SHP77 (cell line): ENCODE measurements at places on chromosomes 7 and 10.

DNA sequence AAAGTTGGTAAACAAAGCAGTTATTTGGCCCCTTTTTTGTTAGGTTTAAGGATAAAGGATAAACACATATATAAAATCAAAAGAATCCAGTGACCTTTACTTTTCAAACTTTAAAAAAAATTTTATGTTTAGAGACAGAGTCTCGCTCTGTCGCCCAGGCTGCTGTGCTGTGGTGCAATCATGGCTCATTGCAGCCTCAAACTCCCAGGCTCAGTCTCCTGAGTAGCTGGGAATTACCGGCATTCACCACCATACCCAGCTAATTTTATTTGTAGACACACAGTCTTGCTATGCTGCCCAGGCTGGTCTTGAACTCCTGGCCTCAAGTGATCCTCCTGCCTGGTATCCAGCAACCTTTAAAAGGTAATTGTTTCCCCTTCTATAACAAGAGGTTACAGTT, 31.3 kb downstream of the GNA12 start:
- DNase-seq = no peak

DNA sequence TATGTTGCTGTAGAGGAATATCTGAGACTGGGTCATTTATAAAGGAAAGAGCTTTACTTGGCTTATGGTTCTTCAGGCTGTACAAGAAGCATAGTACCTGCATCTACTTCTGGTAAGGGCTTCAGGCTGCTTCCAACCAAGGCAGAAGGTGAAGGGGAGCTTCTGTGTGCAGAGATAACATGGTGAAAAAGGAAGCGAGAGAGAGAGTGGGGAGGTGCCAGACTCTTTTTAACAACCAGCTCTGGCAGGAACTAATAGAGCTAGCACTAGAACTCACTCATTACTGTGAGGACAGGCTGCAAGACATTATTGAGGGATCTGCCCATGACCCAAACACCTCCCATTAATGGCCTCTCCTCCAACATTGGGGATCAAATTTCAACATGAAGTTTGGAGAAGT, 94.5 kb downstream of the KIF20B start:
- no peak for DNase-seq

GRCh38 chr10:113385021-113385999, 167.5 kb upstream of the HABP2 start:
- peak; percentile 64 for DNase-seq

DNA sequence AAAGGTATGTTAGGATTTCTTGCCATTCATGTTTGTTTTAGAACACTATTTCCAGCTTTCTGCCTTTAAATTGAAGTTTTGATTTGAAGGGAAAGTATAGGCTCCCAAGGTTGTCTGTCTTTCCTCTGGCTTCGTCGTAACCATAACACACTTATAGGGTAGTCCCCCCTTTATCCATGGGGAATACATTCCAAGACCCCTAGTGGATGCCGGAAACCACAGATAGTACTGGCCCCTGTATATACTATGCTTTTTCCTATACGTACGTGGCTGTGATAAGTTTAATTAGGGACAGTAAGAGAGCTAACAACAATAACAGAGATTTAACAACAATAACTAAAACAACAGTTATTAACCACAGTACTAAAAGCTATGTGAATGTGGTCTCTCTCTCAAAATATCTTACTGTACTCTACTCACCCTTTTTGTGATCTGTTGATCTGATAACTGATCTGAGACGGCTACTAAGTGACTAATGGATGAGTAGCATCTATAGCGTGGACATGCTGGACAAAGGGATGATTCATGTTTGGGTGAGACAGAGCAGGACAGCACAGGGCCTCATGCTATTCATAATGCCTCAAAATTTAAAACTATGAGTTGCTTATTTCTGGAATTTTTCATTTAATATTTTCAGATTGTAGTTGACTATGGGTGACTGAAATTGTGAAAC, 273.1 kb downstream of the AUTS2 start:
- DNase-seq = no peak

GRCh38 chr10:62745581-62745980, 58.9 kb upstream of the ADO start:
- no peak for DNase-seq

GRCh38 chr10:75390178-75390577, 11.4 kb downstream of the ZNF503 start:
- DNase-seq = no peak

GRCh38 chr7:53022893-53023292, 12.5 kb upstream of the POM121L12 start:
- no peak for DNase-seq

- DNase-seq = peak; percentile 68
Measured at GRCh38 chr7:20784388-20785156, 2.1 kb downstream of the SP8 start.

DNA sequence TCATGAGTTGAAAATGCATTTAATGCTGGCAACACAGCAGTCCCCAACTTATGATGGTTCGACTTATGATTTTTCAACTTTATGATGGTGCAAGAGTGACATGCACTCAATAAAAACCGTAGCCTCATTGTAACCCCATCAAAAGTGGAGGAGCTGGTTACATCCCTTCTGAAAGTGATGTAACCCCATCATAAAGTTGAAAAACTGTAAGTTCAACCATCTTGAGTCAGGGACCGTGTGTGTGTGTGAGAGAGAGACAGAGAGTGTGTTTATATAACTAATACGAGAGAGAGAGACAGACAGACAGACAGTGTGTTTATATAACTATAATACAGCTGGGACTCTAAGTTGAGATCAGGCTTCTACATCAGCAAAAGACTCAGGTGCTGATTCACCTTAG, 21.0 kb downstream of the ANXA11 start:
- DNase-seq = no peak

GRCh38 chr10:132693676-132694075, 92.3 kb downstream of the NKX6-2 start:
- DNase-seq = no peak

DNA sequence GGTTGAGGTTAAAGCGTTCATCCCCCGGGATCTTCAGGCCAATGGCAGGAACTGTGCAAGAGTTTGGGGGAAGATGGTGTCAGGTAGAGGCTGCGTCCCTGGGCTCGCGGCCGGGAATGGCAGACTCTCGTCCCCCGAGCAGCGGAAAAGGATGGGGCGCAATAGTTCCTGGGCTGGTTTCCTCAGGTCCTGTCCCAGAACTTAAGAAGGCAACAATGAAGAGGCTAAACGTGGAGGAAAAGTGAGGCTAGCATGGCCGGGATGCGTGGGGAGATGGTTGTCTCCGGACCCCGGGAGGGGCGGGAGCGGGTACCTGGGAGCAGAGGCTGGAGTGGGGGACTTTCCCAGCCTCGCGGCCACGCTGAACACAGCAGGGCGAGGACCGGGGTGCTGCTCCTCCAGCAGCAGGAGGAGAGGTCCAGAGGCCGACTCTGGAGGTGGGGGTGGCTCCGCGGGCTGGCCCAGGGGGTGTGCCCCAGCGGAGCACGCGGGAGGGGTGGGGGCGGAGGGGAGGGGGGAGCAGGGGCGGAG, 882 bp downstream of the IRF5 start:
- DNase-seq = no peak

- no peak for DNase-seq
Measured at GRCh38 chr7:123615344-123615743, 13.7 kb downstream of the ASB15 start.

GRCh38 chr7:87966271-87966670, 32.2 kb downstream of the ADAM22 start:
- DNase-seq = no peak

- no peak for DNase-seq
Measured at GRCh38 chr10:74103560-74104258, 46.9 kb downstream of the AP3M1 start.

DNA sequence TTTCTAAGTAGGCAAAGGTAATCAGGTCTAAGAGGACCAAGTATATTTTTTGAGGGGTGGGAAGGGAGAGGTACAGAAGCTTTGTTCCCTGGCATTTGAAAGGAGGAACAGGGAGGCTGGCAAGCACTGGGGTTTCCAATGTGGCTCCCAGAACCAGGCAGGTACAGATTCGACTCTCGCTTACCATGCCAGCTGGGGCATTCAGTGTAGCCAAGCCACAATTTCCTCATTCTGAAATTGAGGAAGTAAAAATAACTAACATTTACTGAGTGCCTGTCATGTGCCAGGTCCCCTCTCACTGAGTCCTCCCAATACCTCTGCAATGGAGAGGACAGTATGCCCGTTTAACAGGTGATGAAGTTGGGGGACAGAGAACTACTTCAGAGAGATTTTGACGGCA, 45.9 kb upstream of the BET1 start:
- no peak for DNase-seq

DNA sequence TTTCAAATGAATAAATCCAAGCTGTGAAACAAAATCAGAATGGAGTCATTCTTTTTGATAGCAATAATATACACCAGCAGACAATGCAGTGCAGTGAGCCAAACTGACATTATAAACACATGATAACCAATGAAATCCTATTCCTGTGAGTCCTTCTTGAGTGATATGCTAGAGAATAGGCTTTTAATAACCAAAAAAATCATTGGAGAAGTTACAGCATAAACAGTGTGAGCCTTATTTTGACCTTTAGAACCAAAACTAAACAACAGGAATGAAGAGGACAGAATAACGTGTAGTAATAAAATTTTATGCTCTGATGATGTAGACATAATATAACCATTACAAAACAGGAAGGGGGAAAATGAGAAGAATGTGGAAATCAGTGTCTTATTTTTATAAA, 8.7 kb downstream of the HUS1 start:
- no peak for DNase-seq

GRCh38 chr7:73739387-73739767, 775 bp upstream of the ABHD11 start:
- no peak for DNase-seq

GRCh38 chr10:58268454-58268945, 462 bp upstream of the CISD1 start:
- DNase-seq = no peak

DNA sequence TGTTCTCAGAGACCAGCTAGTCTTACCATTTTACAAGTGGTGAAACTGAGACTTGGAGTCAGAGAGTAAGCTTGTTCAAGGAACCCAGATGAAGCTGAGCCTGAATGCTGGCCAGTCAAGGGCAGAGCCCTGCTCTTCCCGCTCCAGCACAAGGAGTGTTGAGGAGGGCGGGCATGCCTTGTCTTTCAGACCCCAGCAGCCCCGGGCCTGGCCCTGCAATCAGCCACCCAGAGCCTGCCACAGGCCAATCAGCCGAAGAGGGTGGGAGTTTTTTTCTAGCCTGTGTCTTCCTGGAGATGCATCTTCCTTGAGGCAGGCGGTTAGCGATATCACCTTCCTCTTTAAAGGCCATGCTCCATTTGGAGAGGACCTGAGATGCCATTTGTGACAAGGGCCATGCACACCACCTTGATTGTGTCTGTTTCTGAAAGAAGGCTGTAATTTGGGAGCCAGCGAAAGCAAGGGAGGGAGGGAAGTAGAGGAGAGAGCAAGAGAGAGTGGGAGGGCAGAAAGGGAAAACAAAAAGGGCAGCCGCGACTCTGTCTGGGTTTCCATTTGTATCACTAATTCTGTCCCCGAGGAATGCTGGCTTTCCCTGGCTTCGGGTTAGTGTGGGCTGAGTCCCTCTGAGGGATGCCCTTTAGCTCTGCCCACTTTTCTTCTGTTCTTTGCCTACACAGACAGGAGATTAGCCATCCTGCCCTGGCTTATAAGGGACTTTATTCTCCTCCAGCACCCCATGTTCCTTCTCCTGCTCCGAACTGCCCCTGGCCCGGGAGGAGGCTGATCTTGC, 8.0 kb downstream of the CDH23 start:
- DNase-seq = no peak

GRCh38 chr10:20954519-20954918, 57.4 kb upstream of the NEBL start:
- DNase-seq = no peak

DNA sequence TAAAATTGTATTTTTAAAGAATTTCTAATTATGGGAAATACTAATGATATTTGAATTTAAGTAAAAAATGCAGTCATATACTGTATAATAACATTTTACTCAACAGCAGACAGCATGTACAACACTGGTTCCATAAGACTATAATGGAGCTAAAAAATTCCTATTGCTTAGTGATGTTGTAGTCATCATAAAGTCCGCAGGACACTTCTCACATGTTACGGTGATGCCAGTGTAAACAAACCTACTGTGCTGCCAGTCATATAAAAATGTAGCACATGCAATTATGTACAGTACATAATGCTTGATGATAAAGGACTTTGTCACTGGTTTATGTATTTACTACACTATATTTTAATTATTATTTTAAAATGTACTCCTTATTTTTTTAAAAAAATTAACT, 629.3 kb downstream of the IPMK start:
- no peak for DNase-seq

- DNase-seq = no peak
Measured at GRCh38 chr10:113578773-113579172, 25.9 kb downstream of the HABP2 start.

DNA sequence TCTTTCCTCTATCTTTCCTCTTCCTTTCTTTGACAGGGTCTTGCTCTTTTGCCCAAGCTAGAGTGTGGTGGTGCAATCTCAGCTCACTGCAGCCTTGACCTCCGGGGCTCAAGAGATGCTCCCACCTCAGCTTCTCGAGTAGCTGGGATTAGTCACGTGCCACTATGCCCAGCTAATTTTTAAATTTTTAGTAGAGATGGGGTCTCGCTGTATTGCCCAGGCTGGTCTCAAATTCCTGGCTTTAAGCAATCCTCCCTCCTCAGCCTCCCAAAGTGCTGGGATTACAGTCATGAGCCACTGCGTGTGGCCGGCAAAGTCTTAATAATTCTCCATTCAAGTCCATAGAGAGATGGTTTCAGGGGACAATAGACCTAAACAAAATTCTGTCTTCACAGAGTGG, 40.2 kb downstream of the COL26A1 start:
- no peak for DNase-seq

DNA sequence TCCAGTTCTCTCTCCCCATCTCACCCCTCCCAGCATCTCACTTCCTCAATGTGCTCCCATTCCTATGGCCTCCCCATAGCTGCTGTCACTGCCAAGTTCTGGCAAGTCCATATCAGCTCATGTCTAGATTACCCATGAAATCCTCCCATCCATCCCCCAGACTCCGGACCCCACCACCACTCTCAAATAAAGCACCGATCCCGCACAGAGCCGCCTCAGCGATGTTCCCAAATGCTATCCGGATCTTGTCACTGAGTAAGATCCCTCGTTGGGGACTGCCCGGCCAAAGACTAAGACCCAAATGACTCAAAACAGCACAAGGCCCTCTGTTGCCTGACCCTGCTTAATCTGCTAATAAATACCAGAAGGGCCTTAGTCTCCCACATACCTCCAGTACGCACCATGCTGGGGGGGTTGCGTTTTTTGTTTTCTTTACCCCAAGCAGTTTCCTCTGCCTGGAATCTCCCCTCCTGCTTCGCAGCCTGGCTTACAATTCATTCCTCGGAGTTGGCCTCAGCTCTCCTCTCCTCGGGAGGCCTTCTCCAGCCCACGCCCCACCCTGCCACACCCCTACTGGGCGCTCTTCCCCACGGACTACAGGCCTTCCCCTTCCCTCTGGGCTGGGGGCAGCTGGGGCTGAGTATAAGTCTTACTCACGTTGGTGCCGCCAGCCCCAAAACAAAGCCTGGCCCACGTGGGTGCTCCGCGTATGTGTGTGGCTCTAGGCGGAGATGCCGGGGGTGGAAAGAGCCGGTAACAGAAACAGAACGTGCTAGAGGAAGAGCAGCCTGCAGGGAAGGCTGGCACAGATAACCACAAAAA, 1.8 kb upstream of the DUSP5 start:
- DNase-seq = no peak

GRCh38 chr10:11988924-11989323, 53.7 kb downstream of the UPF2 start:
- no peak for DNase-seq
